ENCODE measurements at places on chromosomes 7 and 10.

DNA sequence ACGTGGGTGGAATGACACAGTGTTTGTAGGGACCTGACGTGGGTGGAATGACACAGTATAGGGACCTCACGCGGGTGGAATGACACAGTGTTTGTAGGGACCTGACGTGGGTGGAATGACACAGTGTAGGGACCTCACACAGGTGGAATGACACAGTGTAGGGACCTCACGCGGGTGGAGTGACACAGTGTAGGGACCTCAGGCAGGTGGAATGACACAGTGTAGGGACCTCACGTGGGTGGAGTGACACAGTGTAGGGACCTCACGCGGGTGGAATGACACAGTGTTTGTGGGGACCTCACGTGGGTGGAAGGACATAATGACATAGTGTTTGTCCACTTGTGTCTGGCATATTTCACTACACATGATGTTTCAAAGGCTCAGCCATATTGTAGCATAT is 19.3 kb downstream of the PPP2R2D start:
- DNase-seq = no peak

DNA sequence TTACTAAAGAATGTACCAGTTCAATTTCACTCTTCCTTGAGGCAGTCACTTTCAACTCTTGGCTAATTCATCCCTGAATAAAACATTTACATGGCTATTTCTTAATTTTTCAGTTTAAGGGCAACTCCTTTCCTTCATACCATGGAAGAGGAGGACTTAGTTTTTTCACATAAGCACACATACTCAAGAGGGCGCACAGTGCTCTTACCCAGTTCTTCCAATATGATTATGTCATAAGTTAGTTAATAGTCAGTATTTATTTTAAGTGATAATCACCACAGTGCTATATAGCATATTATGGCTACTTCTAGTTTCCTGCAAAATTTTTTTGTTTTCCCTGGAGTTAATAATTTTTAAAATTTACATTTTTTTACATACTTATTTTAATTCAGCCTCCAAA is 58.6 kb downstream of the SND1 start:
- DNase-seq = no peak

- DNase-seq = no peak
Observed at GRCh38 chr7:33612442-33612841, 292.9 kb upstream of the BMPER start.

DNA sequence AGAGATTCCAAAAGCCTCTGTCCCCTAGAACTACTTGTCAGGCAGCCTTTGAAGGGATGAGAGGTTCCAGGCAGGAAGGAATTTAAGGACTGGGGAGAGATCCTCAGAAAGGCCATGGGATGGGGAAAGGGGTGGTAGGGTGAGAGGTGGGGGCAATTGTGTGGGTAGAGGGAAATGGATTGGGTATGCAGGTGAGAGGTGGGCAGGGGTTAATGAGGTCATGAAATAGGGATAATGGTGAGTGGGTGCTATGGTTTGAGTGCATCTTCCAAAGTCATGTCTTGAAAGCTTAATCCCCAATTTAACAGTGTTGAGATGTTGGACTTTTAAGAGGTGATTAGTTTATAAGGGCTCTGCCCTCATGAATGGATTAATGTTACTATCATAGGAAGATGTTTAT is 383.5 kb downstream of the PLXNA4 start:
- no peak for DNase-seq

- no peak for DNase-seq
Observed at GRCh38 chr10:60073397-60073780, 167.0 kb upstream of the CCDC6 start.

DNA sequence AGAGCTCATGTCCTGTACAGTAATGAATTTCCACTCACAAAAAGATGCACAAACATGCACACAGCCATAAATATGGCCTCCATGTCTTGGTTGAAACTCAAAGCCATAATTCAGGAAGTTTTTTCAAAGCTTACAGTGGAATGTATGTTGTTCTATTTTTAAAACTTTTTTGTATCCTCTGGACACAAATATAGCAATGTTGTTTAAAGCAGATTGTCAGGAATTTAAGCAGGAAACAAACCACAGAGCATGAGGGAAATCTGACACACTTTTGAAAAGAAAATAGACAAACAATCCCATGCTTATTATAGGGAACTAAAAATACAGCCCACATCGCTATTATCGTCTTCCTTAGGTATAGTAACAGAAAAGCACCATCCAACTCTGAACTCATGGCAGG is 21.5 kb downstream of the LRRN3 start:
- no peak for DNase-seq

DNA sequence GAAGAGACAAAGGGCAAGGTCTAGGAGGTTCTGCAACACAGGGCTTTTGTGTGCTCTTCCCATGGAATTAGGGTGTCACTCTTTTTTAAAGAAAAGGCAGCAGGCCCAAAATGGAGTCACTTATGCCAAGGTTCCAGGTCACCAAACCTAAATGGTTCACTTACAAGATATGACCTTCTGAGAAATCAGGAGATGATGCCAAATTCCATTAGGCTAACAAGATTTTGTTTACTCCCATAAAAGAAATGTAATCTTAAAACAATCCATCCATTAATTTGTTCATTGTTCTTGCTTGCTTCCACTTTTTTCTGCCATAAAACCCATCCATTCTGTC is 158.1 kb downstream of the SNX13 start:
- no peak for DNase-seq

DNA sequence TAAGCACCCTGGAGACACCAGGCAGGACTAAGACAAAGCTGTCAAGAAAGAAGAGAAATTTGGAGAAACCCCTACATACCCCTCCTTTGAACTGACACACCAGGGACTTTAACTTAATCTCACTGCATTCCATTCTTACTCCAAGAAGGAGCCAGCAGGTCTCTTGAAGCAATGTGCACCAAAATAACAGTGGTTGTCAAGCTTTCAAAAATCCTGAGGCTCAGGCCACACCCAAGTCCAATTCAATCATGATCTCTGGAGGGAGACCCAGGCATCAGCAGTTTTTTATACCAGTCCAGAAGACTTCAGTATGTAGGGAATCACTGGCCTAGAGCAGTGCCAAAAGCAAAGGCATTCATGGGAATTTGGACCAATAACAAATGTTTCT is 6.8 kb downstream of the SLC25A13 start:
- DNase-seq = no peak

DNA sequence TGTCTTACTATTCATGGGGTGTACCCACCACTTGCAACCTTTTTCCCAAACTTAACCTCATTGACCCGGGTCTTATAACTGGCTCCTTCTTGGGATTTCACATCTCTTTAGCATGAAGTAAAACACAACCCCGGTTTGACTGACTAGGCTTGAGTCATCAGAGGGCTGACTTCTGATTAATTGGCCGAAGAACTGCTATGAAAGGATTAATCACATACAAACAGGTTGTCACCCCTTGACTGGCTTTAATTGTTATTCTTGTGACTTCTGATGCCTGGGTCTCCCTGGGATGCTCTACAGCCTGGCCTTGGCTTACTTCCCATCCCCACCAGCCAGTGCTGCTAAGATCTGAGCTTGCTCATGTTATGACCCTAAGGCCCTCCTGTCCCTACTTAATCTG is 8.8 kb upstream of the CRPPA start:
- DNase-seq = no peak

GRCh38 chr7:47366211-47366610 is 215.7 kb downstream of the TNS3 start:
- peak; percentile 70 for DNase-seq

DNA sequence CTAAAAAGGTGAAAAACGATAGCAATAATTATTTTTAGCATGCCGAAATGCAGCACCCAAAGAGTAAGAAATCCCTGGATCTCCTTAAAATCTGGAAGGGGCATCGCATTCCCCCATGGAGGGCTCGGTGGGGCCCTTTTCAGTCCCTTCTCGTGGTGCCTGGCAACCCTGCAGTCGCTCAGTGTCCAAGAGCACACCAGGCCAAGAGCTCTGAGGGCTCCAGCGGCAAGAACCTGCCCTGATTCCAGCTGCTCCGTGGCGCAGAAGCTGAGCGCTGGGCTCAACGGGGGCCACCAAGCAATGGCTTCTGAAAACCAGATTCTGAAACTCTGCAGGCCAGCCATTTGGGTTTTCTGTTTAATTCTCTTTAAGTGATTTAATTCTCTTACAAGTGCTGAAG is 131.2 kb downstream of the PRKAG2 start:
- DNase-seq = no peak

- no peak for DNase-seq
Observed at GRCh38 chr7:116495736-116496135, 3.8 kb upstream of the CAV2 start.

GRCh38 chr7:322111-322671 is 32.2 kb downstream of the FOXL3 start:
- DNase-seq = peak; percentile 38

DNA sequence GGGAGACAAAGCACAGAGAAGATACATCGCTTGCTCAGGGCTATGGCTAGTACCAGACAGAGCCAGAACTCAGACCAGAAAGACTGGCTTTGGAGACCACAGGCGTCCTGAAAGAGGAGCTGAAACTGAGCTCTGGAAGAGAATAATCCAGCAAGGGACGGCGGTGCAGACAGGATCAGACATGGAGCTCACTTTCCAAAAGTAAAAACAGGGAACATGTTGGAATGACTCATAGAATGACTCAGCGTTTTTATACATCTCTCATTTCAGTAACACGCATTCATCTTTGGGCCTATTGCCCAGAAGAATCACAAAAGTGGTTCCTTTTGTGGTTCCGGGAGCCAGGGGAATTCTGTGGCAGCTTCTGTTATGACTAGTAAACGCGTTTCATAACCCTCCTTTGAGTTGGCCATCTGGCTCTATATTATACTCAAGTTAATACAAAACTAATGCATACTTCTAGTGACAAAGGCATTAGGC is 37.2 kb downstream of the PLEKHS1 start:
- no peak for DNase-seq

DNA sequence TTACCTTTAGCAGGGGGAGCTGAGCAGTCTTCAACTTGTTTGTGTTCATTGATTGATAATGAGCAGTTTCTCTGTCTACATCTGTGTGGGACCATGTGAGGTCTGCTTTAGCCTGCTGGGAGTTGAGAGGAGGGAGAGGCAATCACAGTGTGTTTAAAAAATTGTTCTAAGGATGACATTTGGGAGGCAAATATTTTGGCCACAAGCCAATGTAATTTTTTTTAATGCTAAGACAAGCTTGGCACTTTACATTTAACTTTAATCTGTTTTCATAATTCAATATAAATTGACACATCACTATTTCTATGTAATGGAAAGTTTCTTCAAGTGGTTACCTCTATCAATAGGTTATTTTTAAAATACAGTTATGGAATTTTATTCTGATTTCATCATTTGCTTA is 55.9 kb upstream of the SEMA3A start:
- DNase-seq = no peak

DNA sequence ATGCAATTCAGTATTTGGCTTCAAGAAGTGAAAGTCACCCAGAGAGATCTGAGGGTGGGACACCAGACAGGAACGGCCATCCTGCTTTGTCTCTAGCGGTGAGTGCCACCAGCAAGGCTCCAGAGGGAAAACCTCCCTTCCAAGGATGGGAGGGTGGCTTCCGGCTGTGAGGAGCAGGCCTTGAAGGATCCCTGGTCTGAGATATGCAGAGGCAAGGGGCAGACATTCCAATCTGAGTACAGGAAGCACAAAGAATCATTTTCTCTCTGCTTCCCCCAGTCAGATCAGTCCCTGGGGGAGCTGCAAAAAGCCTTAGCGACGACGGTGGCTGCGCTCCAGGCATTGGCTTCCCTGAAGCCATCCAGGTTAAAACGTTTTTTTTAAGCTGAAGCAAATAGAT is 167.4 kb downstream of the TEX36 start:
- DNase-seq = no peak

DNA sequence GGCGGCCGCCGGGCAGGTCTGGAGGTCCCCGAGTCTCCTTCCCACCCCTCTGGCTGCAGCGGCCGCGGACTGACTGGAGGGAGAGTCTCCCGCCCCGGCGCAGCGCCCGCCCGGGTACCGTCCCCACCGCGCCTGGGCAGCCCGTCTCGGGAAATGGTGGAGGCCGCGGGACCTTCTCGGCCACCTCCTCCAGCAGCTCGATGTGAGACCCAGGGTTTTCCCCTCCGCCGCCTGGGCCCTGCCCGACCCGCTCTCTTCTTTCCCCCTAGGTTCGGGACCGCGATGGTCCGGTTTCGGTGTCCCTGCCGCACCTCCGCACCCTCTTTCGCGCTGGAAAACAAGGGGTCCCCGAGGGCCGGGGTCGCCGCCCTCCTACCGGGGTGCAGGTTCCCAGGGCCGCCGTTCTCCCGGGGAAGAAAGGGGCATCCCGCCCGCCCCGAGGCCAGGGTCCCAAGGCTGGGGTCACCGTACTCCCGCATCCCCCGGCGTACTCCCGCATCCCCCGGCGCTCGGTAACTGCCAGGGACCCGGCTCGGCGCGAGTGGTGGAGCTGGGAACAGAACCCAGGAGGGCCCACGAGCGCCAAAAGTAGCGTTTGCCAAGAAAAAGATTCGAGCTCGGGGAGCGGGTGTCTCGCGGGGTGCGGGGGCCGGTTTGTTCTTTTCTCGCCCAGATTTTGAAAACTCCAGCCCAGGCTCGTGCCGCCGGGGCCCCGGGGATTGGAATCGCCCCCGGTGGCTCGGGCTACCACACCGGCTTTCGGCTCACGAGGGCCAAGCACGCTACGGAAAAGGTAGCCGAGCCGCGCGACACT is 3.4 kb downstream of the TNRC18 start:
- DNase-seq = no peak

DNA sequence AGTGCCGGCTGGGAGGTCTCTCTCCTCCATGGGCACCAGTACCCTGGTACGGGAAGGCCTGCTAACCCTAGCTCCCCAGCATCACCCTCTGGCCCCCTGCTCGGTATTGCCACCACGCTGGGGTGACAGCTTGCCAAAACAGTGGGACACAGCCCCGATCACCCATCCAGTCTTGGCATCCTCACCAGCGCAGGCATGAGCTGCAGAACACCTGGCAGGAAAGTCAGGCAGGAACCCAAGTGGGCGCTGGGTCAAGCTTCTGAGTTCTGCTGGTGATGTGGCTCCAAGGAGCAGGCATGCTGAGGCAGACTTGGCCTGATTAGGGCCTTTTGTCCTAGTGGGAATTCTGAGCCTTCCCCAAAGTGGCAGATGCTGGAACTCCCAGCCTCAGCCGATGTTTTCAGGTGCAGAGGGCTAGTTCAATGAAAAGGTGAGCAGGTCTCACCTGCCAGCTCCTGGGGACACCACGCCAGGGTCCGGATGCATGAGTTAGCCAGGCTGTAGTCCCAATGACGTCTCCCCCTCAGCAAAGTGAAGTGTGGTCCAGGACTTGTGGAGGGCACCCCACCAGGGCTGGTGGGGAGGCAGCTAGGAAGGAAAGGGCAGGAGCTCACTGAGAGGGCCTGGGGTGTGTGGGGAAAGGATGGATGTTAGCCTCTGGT is 8.5 kb upstream of the ZNF22 start:
- DNase-seq = no peak

DNA sequence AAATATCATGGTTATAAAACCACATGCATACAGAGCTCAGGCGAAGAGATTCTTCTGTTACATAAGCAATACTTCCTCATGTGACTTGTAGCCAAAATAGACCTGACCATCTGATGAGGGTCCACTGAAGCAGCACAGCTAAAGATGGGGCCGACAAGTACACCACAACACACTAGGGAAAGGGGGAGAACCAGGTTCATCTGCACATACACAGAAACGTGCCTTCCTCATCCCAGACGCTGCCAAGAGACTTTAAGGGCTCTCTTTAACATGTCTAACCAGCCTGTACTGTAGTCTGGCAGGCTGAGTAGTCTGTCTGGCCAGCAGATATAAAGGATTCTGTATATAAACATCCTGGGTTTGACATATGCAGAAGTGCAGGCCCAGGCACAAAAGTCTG is 30.3 kb downstream of the ERCC6 start:
- no peak for DNase-seq
